ENCODE measurements at places on chromosomes 7 and 10.

DNA sequence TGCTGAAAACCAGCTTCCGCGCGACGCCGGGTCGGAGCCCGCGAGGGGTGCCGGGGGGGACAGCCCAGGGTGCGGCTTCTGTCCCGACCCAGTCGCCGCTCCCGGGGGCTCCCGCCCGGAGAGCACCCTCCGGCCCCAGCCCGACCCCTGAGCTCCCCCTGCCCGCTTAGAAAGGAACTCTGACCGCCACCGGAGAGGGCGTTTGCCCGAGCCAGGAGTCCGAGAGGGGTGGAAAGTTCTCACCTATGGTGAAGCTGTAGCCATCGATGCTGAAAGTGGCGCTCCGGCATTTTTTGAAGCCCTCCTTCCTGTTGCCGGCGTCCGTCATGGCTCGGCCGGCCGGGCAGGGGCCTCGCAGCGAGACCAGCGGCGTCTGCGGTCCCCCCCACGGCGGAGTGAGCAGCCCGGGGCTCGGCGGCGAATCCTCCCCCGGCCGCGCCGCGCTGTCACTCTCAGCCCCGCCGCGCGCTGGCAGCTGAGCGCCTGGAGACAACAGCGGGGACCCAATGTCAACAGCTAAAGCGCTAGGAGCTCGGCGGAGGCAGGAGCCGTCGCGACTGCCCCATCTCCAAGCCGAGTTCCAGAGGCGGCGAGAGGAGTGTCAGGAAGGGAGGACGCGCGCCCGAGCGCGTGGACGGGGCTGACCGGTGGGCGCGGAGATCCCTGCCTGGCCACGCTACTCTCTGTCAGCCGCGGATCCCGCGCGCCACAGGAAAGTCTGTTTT lies 191.6 kb downstream of the LSM5 start:
- DNase-seq, result no peak

- DNase-seq, result no peak
Measured at GRCh38 chr10:21399392-21400035, 126.0 kb downstream of the SKIDA1 start.

DNA sequence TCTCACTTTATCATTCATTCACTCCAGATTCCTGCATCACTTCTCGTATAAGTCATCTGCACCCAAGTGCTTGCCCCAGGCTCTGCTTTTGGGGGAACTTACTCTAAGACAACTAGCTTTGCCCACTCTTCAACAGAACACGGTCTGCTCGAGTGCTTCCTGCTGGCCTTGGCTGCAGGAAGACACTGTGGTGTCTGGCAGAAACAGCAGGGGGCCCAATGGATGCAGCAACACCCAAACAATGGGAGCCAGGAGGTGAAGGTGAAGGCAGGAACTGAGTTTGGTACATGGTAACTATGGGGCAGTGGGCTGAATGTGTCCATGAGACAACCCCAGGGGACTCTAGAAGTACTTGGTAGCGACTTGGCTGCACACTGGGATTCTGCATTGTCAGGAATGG lies 344.0 kb downstream of the REEP3 start:
- no peak for DNase-seq

- no peak for DNase-seq
Measured at GRCh38 chr10:24882047-24882698, 70.2 kb downstream of the PRTFDC1 start.

DNA sequence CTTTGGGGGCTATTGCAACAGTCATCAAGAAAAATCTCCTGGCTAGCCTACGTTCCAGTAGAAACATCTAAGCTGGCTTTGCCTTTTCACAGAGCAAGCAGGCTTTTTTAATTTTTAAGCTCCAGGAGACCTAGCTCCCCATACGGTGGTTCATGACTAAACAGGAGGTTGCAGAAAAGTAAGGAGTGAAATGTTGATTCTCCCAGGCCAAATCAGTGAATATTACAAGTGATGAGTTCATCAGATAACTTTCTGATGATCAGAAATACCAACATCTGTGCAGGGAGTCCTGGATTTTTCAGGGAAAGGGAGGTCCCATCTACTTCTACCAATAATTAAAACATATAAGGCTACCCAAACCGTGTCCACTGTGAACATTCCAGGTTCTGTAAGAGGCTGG lies 477.3 kb upstream of the CELF2 start:
- no peak for DNase-seq

- DNase-seq, result no peak
Measured at GRCh38 chr7:146862415-146862814, 745.8 kb downstream of the CNTNAP2 start.

DNA sequence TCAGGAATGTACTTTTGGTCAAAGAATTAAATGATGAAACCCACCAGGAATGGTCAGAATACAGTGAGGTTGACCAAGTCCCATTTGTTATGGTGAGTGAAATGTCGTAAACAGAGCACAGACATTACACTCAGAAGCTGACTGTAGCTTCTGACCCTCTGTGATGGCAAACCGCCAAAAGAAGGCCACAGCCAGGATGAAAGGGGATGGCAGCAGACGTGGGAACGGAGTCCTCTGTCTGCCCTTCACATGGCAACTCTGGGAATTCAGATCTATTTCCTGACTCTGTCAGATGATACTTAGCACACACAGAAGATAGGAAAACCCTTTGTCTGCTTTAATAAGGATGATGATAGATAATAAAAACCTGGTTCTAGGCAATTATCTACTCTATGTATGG lies 757.1 kb downstream of the SORCS3 start:
- DNase-seq, result no peak

GRCh38 chr10:57743711-57744110 lies 524.0 kb downstream of the IPMK start:
- DNase-seq, result no peak

DNA sequence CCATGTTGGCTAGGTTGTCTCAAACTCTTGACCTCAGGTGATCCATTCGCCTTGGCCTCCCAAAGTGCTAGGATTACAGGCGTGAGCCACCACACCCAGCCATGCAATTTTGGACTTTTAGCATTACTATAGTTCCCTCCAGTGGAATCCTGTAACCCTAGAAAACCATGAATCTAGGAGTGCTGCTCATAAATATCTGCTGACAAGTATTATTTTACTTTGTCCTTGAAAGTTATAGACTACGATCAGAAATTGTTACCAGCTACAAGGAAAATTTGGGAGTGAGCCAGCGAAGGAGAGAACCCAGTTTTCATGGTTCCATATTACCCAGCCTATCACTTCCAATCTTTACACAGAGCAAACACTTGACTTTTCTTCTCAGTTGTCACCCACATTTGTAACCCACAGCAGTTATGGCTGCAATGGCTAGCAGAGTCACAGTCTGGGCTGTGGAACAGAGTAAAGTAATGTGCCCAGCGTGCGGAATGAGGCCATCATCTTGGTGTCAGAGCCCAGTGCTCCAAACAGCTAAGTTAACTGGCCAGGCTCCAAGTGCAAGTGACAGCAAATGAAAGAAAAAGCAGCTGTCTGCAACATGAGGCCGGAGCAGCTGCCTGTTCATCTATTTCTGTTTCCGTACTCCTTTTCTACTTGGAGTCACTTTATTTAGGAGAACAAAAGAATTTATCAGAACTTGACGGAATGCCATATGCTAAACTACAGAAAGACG lies 29.9 kb downstream of the ZC3HC1 start:
- DNase-seq, result no peak

GRCh38 chr7:26397796-26398426 lies 106.2 kb downstream of the SNX10 start:
- DNase-seq, result no peak

DNA sequence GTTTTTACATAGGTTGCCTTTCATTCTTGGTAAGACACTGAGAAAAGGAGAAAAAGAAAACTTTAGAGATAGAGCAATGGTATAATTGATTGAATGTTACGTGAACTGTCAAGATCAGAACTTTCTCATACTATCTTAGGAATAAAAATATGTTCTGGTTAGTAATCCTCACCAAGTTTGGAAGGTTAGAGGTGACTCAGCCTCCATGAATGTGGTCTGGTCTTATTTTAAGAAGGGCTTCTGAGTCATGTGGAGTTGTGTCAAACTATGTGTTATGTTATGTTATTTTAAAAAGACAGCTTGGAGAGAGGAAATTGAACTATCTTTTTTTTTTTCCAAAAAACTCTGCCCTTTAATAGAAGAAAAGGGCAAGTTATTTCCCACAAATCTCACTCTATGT lies 458.6 kb upstream of the KLF6 start:
- no peak for DNase-seq

DNA sequence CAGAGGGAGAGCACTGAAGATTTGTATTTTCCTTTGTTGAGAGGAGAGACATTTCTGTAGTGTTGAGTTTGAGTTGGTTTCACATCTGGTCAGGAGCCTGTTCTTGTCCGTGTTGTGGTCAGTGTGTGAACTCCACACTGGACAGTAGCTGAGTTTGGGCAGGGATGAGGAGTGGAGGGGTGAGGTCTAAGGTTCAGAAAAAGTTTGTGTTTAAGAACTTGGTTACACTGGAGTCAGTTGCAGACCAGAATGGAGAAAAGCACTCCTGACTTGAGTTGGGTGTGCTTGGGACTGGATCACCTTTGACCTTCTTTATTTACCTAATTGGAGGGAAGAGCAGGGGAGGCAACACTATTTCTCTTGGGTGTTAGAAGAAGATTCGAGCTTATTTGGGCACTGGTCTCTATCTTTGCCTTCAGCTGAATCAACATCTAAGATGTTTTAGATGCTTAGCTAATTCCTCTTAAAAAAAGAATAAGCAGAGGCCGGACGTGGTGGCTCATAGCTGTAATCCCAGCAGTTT lies 8.9 kb downstream of the LRMDA start:
- DNase-seq, result no peak

- DNase-seq, result no peak
Measured at GRCh38 chr10:22230158-22230833, 12.5 kb upstream of the EBLN1 start.

DNA sequence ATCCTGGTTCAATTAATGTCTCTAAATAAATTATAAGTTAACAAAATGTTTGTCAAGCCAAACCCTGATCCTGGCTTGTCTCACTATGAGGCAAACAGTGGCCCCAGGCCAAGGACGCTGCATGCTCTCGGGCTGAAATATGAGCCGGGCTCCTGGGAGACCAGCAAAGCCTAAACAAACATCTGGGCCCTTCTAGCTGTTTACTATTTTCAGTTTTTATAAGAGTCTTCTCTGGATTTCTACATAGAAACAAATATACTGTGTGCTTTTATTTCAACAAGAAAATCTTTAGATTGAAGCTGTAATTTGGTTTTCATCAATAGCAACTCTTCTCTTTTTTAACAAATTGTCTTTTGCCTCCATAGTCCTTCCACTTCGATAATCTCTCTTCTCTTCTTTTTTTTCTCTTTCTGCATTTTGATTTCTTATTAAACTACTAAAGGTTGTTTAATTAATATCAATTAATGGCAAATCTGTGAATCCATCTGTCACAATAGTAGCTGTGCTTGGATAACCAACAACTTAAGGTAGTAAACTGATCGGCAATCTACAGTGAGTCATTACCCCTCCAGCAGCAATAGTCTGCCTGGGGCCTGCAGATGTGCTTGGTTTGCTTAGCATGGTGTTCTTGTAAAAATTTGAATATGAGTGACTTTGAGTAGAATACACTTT lies 83.3 kb upstream of the DNAJC1 start:
- DNase-seq, result no peak

DNA sequence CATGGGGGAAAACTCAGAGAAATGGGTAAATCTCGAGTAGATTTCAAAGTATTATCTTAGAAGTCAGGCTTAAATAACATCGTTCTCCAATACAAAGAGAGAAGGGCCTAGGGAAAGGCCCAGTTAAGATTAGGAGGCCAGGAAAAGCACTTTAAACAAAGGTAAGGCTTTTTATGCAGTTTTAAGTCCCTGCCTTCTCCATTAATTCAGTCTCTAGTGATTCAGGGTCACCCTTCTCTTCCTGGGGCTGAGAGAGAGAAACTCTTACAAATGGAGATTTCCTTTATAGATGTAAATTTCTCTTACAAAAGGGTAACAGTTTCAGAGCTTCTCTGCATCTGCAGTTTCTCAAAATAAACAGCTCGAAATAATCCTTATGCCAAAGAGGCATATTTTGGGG lies 179.3 kb downstream of the HECW1 start:
- no peak for DNase-seq

GRCh38 chr10:117311261-117311660 lies 64.0 kb downstream of the PDZD8 start:
- DNase-seq, result no peak

- no peak for DNase-seq
Measured at GRCh38 chr7:151735851-151736402, 141.0 kb downstream of the PRKAG2 start.

DNA sequence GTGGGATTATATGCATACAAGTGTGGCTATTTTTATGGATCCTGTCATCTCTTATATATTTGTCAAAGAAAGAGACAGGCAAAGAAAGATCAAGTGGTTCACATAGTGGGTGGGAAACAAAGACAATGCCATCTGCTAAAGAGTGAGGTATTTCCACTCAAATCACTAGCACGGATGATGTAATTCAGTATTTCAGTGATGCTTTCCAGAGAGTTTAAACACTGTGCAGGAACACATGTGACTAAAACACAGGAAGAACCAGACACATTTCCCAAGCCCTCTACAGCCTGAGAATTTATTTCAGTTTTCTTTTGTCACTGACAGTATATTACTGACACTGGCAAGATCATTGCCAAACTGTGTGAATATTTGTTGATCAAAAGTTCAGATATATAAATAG lies 885.7 kb upstream of the CELF2 start:
- no peak for DNase-seq

- DNase-seq, result no peak
Measured at GRCh38 chr10:86085686-86086085, 280.9 kb downstream of the GRID1 start.

GRCh38 chr10:10293041-10293440 lies 724.6 kb upstream of the CELF2 start:
- DNase-seq, result no peak

- DNase-seq, result no peak
Measured at GRCh38 chr10:78852466-78853240, 216.1 kb upstream of the ZMIZ1 start.

DNA sequence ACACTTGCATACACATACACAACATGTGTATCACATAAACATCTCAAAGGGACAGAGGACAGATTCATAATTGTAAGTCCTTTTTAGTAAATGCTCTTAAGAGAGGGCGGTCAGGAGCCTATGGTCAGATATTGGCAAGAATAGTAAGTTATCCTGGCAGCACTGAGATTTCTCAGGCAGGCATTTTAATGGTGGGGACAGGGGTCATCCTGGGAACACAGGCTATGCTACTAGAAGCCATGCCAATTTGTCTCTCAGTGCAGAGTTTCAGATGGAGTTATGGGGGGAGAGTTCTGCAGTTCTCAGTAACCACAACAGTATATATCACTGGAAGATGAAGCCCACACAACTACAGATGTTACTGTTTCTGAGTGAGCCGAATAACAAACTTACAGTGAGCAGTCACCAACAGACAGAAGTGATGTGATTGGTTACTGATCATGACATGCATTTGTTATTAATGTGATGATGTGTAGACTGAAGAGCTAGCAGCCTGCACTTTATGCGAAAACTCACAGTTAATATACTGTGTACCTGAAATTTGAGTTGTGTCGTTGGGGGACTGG lies 16.4 kb downstream of the ZNF487 start:
- no peak for DNase-seq

- no peak for DNase-seq
Measured at GRCh38 chr7:75698358-75698757, 40.4 kb downstream of the HIP1 start.

Data from stimulated activated CD4-positive, alpha-beta T cell treated with anti-CD3 and anti-CD28 coated beads, TNF-alpha, amount 100 ng/mL, for 1 hour (primary cell).